ENCODE measurements at places on chromosomes 11 and 22. TPM values are rescaled to one million over a fixed set of nuclear protein-coding genes. Genes with fewer than 3 reads are reported as not detected.

DNA sequence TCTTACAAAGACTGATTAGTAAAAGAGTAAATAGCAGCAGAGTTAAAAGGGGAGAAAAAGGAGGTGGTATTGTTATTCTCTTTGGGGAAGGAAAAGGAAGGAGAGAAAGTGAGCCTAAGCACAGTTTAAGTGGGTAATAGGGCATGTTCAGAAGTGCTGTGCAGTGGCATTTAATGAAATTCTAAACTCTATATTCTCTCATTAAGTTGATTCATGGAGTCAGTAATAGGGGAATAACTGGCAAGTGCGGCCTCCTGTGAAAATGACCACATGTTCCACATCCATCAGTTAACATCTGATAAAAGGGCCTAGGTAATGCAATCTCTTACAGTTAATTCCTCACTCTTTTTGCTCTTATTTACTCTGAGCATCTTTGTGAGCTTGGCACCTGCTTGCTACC, 516.7 kb downstream of the JRKL start:
- no peak for DNase-seq

DNA sequence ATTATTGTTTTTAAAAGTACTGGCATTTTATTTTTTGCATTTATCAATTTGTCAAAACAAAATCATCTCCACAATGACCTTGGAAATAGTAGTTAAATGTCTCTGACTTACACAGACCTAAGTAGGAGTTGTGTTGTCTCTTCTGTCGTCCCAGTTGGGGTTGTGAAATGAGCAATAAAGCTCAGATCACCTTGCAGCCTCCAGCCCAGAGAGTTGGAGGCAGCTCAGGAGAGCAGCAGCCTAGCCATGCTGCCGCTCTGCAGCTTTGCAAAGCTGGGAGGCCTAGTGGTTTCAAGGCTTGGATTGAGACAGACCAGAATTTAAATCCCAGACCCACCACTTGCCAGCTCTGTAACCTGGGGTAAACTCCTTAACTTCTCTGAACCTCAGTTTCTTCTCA, 65.2 kb upstream of the CRYBB3 start:
- DNase-seq, result no peak

MOV10L1 gene
- not detected for total RNA-seq

- DNase-seq, result peak; percentile 19
Measured at GRCh38 chr11:88508759-88509581, 171.4 kb upstream of the CTSC start.

DNA sequence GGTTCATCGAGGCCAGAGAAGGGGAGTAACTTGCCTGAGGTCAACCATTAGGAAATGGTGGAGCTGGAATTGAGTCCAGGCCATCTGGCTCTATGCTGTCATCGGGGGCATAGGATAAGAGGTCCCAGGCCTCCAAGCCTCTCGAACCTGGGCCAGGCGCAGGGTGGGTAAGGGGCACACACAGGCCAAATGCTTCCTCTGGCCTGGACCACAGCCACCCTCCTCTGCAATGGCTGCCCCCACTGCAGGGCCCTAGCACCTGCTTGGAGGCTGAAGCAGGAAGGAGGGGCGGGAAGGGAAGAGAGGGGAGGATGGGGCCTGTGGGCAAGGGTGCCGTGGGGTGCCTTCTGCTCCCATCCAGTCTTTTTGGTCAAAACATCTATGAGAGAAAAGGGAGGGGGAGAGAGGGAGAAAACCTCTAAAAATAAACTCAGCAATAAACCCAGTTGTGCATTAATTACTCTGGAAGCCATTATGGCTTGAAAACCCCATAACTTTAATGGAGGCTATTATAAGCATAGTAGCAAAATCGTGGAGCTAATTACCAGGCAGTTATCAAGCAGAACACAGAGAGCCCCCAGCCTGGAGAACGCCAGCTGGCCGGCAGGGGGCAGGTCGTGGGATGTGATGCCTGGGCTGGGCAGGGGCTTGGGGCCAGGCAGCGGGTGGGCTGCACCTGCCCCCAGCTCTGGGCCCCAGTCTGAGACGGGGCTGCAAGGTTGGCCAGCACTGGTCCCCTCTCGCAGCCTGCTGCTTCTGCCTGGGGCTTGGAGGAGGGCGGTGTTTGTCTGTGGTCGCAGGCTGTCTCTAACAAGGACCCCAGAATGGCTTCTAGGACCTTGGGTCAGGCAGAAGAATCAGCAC, 21.1 kb downstream of the B3GAT1 start:
- DNase-seq, result no peak

- no peak for DNase-seq
Measured at GRCh38 chr11:22331771-22332170, 6.4 kb upstream of the SLC17A6 start.

DNA sequence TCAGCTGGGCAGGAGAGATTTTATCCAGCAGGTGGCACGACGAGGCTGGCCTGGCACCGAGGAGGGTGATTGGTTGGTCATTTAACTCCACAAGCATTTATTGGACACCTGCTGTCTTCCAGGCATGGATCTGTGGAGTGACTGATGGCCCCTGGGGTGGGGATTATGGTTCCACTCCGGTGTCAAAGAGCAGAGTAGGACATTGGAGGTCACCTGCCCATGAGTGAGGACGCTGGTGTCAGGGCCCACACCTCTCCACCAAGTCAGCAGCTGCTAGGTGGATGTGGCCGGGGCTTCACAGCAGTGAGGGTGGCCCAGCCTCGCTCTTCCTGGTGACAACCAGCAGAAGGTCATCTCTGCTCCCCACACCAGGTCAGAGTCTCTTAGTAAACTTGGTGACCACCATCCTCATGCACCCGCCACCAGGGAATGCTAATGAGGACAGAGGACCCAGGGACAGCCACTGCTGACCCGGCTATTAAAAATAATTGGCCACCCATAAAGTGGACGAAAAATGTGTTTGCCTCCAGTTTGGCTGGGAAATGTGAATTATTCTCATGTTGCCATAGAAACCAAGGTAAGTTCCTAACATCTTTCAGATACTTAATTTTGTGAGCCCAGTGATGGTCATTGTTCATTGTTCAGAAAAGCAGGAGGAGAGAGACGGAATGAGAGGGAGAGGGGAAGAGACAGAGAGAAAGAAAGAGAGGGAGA, 428.7 kb downstream of the TBC1D22A start:
- DNase-seq, result no peak

Data from CD4-positive, alpha-beta T cell (primary cell).